NCI-H345 (cell line): ENCODE measurements at places on chromosomes 1 and 21.

DNA sequence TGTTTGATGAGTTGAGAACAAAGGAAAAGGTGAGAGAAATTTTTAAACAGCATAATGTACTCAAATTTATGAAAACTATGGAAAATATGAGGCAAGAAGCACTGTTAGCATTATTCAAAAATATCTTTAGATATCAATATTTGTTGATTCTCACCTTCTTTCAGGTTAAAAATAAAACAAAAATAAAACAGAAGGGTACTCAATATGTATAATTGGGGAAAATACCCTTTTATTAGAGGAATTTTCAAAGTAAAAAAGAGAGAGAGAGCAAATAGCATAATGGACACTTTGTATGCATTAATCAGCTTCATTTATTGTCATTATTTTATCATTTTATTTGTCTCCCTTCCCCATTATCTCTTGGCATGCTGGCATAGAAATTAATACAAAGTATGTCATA lies 27.5 kb downstream of the MAP3K21 start:
- no peak for DNase-seq

DNA sequence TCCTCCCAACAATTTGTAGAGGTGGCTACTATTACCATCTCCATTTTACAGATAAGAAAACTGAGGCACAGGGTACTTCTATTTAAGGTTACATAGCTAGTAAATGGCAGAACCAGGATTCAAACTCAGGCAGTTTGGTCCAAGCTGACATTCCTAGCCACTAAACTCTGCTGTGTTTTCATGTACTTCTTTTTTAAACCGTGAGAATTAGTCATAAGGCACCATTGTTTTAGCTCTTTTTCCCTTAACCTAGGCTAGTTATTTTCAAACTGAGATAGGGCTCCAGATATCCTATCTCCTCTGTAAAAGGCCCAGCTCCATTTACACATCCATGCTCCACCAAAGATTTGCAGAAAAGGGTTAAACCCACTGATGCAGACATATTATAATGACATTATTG lies 92.9 kb downstream of the PTPN14 start:
- DNase-seq, result no peak

- no peak for DNase-seq
Observed at GRCh38 chr1:32250893-32251716, at the start of gene LCK. Gene LCK, plus strand, starts transcription at chr1:32251265. Its CDS starts 23,065 bp downstream, at chr1:32274330.

GRCh38 chr1:151720974-151721787 lies at the start of gene RIIAD1:
Gene RIIAD1, plus strand, starts transcription at chr1:151721522. Its CDS starts 15 bp downstream, at chr1:151721537.
- peak; percentile 56 for DNase-seq

- no peak for DNase-seq
Observed at GRCh38 chr1:159949123-159949522, 3.7 kb upstream of the IGSF9 start.

DNA sequence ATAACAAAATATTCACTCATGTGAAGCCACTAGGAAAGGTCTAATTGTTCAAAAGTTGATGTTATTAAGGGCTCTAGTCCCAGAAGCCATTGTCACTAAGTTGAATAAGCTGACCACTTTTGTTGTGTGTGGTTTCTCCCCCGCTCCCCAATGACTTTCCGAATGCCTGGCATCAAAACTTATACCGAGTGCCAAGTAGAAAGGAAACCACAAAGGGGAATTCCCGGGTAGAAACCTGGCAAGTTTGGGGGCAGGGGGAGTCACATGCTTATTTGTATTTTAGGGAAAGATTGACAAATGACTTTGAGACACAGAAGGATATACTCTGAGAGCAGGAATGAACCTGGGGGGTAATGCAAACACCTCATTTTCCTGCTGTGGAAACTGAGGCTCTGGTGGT lies 154.1 kb downstream of the TGFBR3 start:
- DNase-seq, result no peak
